Endothelial cell (in vitro differentiated cells): ENCODE measurements at places on chromosomes 2 and 18. TPM values are rescaled to one million over a fixed set of nuclear protein-coding genes. Genes with fewer than 3 reads are reported as not detected.

DNA sequence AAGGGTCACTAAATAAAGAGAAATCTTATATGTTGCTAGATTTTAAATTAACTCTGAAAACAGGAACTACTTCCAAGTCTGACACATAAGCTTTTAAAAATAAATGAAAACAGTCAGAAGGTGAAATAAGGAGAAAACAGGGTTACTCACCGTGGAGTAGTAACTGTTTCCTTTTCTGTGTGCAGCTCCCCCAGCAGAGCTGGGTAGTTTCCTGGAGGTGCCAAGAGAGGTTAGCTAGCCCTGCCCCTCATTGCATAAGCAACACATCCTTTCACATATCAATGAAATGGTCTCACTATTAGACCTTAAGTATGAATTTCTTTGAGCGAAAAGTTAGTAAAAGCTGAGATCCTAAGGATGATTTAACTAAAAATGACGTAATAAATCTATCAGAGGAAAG is 54.0 kb upstream of the GPR75 start:
- H3K36me3 ChIP-seq = peaks cover 9% of the 10 kb centered on the region
- H3K27ac ChIP-seq = no peak overlapping the region
- no peak overlapping the region for H3K4me3 ChIP-seq
- H3K4me1 ChIP-seq = peaks cover 9% of the 10 kb centered on the region

DNA sequence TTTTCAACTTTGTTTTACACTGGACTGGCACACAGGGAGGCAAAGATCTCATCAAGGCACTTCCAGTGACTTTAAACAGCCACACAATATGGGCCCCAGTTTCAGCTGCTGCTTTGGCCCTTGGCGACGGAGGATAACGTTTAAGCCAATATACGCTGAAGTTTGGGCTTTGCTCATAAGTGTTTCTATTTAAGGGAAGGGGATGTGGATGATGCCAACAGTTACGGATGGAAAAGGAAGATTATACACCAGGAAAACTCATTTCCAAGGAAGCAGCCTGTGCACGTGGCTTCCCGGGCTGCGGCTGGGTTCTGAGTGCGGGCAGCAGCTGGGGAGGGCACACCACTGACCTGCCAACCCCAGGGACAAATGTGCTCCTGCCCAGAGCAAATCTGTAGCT is 151.1 kb downstream of the SH3BP4 start:
- DNase-seq = no peak
- no peak overlapping the region for H3K4me3 ChIP-seq
- H3K27ac ChIP-seq = no peak overlapping the region
- peaks cover 1% of the 10 kb centered on the region for H3K27me3 ChIP-seq
- H3K4me1 ChIP-seq = peaks cover 36% of the 10 kb centered on the region
- no peaks in the 10 kb centered on the region for H3K36me3 ChIP-seq

Gene ERMN
- 0.36 TPM for total RNA-seq

GRCh38 chr2:240524963-240525718 is 32.6 kb downstream of the ANKMY1 start:
- peaks cover 26% of the 10 kb centered on the region for H3K27me3 ChIP-seq
- DNase-seq = no peak
- peaks cover 3% of the 10 kb centered on the region for H3K4me1 ChIP-seq
- H3K36me3 ChIP-seq = peaks cover 51% of the 10 kb centered on the region
- H3K27ac ChIP-seq = no peak overlapping the region
- no peak overlapping the region for H3K4me3 ChIP-seq

DNA sequence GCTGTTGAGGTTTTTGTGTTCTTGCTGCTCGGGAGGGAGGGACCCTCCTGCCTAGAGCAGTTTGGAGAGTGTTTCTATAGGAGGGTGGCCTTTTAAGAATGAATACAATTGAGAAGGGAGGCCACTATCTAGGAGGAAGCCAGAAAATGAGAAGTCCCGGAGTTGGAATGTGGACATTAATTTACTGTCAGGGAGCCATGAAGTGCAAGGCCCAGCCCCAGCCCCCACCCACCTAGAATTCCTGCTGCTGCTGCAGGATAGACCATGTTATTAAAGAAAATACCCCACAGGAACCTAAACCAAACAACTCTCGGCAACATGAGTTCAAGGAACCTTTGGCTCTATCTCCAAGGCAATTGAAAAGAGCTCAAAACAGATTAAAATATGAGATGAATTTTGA is 46.0 kb downstream of the ZBTB7C start:
- no peak overlapping the region for H3K4me3 ChIP-seq
- H3K27ac ChIP-seq = no peak overlapping the region
- peaks cover 4% of the 10 kb centered on the region for H3K27me3 ChIP-seq
- no peak for DNase-seq
- H3K4me1 ChIP-seq = no peaks in the 10 kb centered on the region
- H3K36me3 ChIP-seq = no peaks in the 10 kb centered on the region

- H3K27ac ChIP-seq = no peak overlapping the region
- no peak for DNase-seq
- no peaks in the 10 kb centered on the region for H3K36me3 ChIP-seq
These were observed 72.5 kb downstream of the NCAPH start for GRCh38 chr2:96407919-96408550.

GRCh38 chr18:25795213-25795612 is 295.2 kb downstream of the SS18 start:
- H3K27ac ChIP-seq = no peak overlapping the region
- no peaks in the 10 kb centered on the region for H3K27me3 ChIP-seq
- no peaks in the 10 kb centered on the region for H3K36me3 ChIP-seq
- no peaks in the 10 kb centered on the region for H3K4me1 ChIP-seq
- no peak overlapping the region for H3K4me3 ChIP-seq
